ENCODE measurements at places on chromosomes 2 and 18. TPM values are rescaled to one million over a fixed set of nuclear protein-coding genes. Genes with fewer than 3 reads are reported as not detected.
A peak's percentile ranks its signal among the peaks of the same experiment; 100 is the strongest.

The CNDP1 gene
- not detected for total RNA-seq

DNA sequence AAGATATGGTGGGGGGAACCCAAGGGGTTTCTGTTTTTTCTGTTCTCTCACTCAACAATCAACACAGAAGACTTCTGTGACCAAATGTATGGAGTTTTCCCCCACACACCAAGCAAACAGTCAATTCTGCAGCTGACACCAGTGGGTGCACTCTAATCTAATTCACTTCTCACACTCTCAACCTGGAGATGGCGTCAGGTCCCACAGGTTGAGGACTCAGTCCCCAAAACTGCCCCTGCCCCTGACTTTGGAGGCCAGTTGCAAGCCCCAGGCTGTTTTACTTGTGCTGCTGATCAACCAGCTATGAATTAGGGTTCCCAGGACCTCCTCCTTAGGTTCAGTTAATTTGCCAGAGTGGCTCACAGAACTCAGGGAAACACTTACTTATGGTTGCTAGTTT lies 6.2 kb downstream of the RNU2-63P start:
- no peak for DNase-seq

DNA sequence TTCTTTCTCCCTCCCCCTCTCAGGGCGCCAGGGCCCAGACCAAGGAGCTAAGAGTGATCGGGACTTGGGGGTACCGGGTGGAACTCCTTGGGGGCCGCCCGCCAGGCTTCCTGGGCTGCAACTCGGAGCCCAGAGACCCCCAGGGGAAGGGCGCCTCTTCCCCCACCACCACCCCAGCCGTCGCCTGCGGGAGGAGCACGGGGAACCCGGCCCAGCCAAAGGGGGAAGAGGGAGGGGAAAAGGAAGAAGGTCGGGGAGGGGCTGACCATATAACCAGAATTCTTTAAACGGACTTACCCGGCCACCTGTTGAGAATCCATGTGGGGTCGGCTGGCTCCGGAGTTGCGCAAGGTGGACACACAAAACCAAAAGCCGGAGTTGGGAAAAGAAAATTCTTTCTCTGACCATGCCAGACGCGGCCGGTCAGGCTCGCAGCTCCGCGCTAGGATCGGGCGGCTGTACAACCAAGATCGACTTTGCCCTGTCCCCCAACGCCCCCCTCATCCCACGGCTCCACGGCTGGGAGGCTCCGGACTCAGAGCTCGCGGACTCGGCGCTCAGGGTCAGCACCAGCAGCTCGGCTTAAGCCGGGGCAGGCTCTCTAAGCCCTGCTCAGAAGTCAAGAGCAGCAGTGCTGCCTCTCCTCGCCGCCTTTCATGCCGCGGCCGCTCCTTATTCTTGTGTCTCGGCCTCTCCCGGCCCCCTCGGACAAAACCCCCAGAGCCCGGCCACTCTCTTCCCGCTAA lies 6.3 kb upstream of the SIX3 start:
- DNase-seq = no peak

DNA sequence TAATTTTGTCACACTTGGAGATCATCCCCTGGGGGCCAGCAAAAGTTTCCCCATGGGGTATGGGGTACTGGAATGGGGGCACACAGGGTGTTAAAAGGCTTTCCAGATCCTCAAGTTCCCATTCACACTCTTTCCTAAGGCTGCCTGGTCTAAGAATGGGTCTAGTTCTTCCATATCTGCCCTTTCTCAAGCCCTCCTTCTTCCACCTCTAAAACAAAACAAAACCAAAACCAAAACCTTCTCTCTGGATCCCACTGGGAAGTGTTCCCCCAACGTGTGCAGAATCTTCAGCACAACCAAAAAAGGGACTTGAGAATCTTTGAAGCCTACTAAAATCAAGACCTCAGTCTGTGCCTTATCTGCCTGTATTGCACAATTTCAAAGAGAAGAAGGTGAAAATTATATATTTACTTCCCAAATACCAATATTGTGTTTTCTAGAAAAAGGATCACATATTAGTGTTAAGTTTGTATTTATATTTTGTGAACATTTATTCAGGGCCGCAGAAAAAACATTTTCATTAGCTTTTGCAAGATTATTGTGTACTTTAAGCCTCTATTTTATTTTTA lies 207.2 kb upstream of the TCF4 start:
- DNase-seq = no peak

The LCT gene
- total RNA-seq = 1.4 TPM

The TFCP2L1 gene
- 21.1 TPM for total RNA-seq

- DNase-seq = no peak
These were observed 732.4 kb downstream of the RNF144A start for GRCh38 chr2:7649461-7650228.

- DNase-seq = no peak
These were observed 12.3 kb downstream of the GAD1 start for GRCh38 chr2:170829036-170829435.

- DNase-seq = no peak
These were observed 170.7 kb downstream of the DIS3L2 start for GRCh38 chr2:232132181-232132580.

The DTNB gene
- 17.3 TPM for total RNA-seq

DNA sequence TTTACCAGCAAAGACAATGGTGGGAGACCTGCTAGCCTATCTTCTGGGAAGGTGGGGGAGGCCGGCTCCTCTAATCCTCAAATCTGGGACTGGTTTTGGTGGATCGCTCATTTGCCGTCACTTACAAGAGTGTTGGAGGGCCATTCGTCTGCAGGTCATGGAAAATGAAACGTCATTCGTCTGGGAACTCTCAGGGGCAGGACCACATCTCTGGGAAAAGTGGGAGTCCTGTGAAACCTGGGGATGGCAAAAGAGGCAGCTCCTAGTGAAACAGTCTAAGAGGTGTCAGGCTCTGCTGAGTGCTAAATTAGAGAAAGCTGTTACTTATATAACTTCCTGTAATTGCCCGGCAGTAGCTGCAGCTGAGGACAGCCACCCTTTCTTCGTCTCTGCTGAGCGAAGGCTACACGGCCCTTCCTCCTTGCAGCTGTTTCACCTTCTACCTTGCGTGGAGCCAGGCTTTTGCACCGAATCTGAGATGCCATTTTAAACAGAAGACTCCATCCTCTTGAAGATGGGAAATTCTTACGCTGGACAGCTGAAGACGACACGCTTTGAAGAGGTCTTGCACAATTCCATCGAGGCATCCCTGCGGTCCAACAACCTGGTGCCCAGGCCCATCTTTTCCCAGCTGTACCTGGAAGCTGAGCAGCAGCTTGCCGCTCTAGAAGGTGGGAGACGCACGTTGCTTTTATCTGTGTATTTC lies 22.4 kb downstream of the GREB1 start:
- DNase-seq = no peak

DNA sequence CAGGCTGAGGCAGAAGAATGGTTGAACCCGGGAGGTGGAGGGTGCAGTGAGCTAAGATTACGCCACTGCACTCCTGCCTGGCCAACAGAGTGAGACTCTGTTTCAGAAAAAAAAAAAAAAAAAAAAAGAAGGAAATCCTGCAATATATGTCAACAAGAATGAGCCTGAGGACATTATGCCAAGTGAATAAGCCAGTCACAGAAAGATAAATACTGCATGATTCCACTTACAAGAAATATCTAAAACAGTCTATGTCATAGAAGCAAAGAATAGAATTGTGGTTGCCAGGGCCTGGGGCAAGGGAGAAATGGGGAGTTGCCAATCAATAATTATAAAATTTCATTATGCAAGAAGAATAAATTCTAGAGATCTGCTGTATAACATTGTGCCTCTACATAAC lies 425.8 kb downstream of the NRXN1 start:
- DNase-seq = no peak

GRCh38 chr18:76491473-76491775 lies 3.6 kb downstream of the ZNF516 start:
- peak; percentile 81 for DNase-seq

- no peak for DNase-seq
These were observed 1010.9 kb upstream of the NXPH2 start for GRCh38 chr2:139790807-139791752.

DNA sequence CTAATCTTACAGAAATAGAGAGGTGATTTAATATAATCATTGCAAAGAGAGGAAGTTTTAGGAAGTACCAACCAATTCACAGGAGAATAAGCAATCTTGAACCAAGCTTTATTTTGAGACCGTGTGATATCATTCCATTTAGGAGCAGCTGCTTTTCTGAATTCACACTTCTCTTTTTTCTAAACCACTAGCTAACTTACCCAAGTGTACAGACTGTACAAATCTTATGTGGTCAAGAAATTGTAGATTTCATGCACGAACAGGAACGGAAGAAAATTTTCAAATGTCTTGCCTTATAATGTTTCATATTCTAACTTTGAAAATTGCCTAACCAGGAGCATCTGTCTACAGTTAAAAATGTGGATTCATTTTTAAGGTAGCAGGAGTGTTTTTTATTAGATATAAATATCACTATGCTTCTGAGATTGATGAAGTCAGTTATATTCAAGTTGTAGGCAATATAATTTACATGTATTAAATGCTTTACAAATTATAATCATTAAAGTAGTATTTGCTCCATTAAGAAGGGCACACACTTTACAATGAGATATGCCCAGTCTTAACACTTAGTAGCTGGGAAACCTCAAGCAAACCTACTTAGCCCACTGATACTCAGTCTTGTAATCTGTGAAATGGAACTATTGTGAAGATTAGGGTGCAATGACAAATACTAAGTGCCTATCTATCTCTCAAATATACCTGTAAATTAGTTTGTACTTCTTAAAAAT lies 302.2 kb upstream of the STON1 start:
- no peak for DNase-seq

DNA sequence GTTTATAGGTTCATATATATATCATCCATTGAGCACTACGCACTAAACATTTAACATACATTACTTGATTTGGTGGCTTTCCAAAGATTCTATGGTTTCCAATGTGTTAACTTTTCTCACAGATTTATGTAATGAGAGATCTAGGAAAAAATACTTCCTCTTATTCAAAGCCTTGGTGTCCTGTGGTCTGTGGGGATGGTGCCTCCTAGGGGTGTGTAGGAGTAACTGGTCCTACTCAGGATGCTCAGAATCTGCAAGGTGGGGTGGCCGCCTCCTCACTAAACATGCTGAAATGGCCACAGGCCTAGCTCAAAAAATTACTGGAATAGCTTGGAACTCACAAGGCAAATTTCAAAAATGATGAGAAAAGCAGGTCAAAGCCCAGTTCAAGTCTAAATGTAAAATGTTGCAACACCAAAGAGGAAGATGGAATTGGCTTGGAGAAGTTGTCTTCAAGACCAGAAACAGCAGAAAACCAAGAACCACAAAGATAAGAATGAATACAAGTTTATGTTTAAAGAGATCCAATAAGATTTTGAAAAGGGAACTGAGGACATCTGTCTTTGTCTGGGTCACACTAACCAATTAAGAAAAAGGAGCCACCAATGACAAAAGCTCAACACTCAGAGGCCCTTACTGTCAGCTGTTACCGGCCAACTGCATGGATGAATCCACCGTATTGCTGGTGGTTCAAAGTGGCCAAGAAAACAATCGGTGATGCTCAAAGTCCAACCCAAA lies 11.5 kb downstream of the GPR55 start:
- DNase-seq = no peak

DNA sequence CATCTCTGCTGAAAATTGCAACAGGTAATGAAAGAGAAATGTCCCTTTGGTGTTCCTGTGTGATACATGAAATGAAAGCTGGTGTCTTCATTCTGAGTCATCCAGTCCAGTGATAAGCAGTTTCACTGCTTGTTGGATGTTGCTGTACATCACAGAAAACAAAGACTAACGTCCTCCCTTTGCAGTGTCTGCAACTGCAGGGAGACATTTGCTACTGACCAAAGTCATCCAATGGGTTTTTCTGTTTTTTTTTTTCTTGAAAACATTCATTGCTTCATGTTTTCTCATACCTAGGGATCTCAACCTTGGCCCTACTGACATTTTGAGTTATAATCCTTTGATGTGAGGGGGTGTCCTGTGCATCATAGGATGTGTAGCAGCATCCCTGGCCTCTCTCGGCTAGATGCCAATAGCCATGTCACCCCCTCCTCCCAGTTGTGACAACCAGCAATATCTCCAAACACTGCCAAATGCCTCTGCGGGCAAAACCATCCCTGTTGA lies 63.6 kb upstream of the FZD5 start:
- DNase-seq = no peak

GRCh38 chr2:48365476-48365875 lies 164.5 kb upstream of the STON1 start:
- DNase-seq = no peak

GRCh38 chr2:73925033-73925704 lies 1.5 kb upstream of the DGUOK start:
- DNase-seq = no peak

GRCh38 chr2:121075006-121075551 lies 209.9 kb downstream of the TFCP2L1 start:
- peak; percentile 54 for DNase-seq
